ENCODE measurements at places on chromosomes 3 and 15. TPM values are rescaled to one million over a fixed set of nuclear protein-coding genes. Genes with fewer than 3 reads are reported as not detected.

- no peak for DNase-seq
Observed at GRCh38 chr3:124762661-124763011, 32.4 kb downstream of the UMPS start.

DNA sequence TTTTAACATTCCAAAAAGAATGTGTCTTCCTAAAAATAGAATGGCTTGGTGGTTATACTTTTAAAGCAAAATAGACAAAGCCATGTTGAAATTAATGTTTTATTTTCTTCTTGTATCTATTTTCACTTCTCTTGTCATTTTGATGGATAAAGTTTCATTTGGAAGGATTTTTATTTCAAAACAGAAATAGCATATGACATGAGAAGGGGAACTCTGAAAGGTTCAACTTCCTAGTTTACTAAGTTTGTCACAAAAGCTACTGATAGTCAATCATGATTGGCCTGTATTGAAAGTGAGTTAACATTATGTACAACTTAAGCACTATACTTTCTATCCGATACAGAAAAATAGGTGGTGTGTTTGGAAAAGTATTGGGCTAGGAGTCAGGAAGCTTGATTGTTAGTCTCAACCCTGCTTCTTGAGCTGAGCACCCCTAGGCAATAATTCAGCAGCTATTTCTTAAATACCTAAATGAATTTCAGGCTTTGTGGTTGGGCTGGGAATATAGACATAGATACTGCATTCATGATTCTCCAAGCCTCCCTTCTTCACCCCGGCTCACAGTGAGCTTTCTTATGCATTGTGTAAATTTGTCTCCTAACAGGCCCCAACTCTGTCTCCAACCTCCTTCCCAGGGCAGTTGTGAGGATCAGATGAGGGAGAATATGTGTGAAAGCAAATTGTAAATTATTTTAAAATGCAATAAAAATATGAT is 46.9 kb upstream of the CSPG4 start:
- DNase-seq = no peak

- no peak for DNase-seq
Observed at GRCh38 chr3:143521803-143522202, 326.5 kb downstream of the SLC9A9 start.

- no peak for DNase-seq
Observed at GRCh38 chr3:72769758-72770540, 78.3 kb downstream of the SHQ1 start.

- no peak for DNase-seq
Observed at GRCh38 chr3:17179381-17180205, 294.8 kb downstream of the PLCL2 start.

GRCh38 chr3:71672807-71673206 is 52.4 kb downstream of the EIF4E3 start:
- no peak for DNase-seq

- DNase-seq = no peak
Observed at GRCh38 chr3:151351219-151351618, 21.9 kb upstream of the P2RY13 start.

The SATB1 gene
- polyA plus RNA-seq = 47.8 TPM

GRCh38 chr3:38314112-38314763 is 32.1 kb downstream of the SLC22A14 start:
- no peak for DNase-seq

GRCh38 chr15:77074350-77074749 is 3.4 kb upstream of the TSPAN3 start:
- DNase-seq = no peak

- no peak for DNase-seq
Observed at GRCh38 chr15:91552555-91552954, 301.0 kb upstream of the SLCO3A1 start.

The DCLK3 gene
- polyA plus RNA-seq = 0.79 TPM

DNA sequence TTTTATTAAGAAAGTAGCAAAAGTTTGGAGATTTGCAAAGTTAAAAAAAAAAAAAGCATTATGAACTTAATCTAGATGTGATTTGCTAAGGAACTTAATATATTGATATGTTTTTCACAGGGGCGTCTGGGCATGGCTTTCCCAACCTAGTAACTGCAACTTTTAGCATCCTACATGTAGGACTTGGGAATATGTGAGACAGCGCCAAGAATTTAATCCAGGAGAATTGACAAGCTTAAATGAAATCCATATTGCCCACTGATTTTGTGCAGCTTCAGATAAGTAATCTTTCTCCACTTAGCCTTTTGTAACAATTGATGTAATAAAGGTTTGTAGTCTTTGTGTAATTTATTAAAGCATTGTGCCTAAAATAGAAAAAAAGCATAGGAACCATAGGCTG is 982 bp upstream of the GABPB1 start:
- DNase-seq = no peak

GRCh38 chr3:129621626-129622225 is 15.2 kb upstream of the PLXND1 start:
- DNase-seq = no peak

- no peak for DNase-seq
Observed at GRCh38 chr15:28022961-28023360, 76.2 kb downstream of the OCA2 start.

DNA sequence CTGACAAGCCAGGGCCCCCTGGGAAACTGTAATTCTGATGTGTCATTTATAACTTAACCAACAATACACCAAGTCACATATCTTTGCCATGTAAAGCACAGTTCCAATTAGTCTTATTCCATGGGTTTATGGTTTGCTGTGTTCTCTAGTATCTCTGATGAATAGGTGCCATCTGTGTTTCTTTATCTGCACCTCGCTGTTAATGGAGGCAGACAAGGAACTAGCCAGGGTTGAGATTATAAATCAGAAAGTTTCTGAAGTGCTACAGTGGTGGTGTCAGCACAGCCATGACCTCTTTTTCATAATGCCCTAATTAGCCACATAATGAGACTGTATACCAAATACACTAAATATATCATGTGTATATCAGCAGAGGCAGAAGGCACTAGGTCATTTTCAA is 866.4 kb downstream of the PLOD2 start:
- no peak for DNase-seq

The TMOD2 gene
- 5.0 TPM for polyA plus RNA-seq

- DNase-seq = peak; percentile 36
Observed at GRCh38 chr15:41603941-41604911, 45.2 kb downstream of the TYRO3 start.

GRCh38 chr3:176920766-176921160 is 276.5 kb downstream of the TBL1XR1 start:
- no peak for DNase-seq

- DNase-seq = no peak
Observed at GRCh38 chr3:156525808-156526207, 29.1 kb downstream of the SSR3 start.

The LTK gene
- 1.7 TPM for polyA plus RNA-seq

The RTP1 gene
- polyA plus RNA-seq = not detected

DNA sequence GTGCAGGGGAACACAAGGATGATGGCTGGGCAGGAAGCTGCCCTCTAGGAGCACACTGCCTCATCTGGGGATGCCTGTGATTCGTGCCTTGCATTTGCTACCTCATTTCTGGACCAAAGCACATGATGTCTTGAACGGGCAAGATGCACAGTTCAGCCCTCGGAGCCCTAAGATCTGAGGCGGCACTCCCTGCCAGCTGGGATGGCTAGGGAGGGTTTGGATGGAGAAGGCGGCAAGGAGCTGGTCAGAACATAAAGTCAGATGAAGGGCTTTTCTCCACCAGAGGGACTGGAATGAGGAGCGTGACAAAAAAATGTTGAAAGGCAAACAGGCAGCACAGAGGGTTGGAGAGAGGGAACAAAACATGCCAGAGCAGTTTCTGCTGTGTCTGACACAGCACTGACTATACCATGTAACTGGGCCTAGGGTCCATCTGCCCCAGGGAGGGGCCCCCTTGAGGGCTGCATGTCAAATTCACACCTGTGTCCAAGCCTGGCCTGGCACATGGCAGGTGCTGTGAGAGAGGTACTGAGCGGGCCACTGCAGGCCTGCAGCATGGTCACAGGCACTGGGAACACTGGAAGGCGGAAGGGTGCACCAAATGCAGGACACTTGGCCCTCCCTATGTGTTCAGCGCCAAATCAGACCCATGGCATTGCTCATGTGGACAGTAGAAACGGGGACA is 21.7 kb downstream of the TMEM43 start:
- no peak for DNase-seq

DNA sequence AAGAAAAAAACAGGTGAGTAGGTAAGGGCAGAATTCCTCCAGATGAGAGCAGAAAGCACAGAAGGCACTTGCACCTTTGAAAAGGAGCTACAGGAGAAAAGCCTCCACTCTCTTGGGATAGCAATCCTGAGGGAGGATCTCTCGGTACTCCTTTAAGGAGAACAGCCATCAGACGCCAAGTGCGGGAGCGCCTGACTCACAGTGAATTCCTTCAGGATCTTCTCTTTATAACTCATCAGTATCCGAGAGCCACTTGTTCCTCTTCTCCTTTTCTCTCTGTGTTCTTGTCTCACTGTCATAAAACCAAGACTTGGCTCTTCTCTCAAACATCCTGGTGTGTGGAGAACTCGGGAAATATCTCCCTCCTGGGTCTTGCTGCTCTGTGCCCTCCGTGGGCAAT is 10.1 kb upstream of the GOLGA8J start:
- no peak for DNase-seq

The CLDN11 gene
- polyA plus RNA-seq = 212 TPM
